ENCODE measurements at places on chromosomes 3 and 15.

DNA sequence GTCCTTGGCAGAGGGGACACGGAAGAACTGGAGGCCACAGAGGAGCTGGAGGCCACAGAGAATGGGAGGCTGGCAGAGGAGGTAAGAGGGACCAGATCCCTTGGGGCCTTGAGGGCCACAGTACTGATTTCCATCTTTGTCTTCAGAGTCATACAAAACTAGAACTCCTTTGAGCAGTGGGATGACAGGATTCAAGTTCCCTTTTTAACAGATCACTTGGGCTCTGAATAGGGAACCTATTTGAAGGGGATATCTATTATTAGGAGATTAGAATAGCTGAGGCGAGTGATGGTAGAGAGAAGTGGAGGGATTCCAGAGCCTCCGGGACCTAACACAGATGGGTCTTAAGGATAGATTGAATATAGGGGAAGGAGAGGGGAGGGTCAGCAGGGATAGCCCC lies 55.7 kb downstream of the OXNAD1 start:
- DNase-seq = no peak

GRCh38 chr3:194450341-194450740 lies 36.5 kb downstream of the ATP13A3 start:
- no peak for DNase-seq

- no peak for DNase-seq
Measured at GRCh38 chr3:31766669-31767068, 214.4 kb downstream of the OSBPL10 start.

DNA sequence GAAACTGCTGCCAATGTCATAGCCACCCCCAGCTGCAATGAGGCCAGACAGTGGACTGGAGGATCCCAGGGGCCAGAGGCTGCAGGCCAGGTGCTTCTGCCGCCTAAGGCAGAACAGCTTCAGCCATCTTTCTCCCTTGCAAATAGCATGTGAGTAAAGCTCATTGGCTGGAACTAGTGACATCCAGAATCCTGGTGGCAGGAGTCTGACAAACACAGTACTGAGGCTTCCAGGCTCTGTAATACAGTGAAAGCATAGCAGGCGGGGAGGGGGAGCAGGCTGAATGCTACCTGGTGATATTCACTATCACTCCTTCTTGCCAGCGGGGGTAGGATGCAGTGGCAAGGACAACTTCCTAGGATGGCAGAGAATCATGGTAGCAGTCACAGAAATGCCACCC lies 36.5 kb upstream of the TBC1D21 start:
- DNase-seq = no peak

- no peak for DNase-seq
Measured at GRCh38 chr3:151877269-151877668, 3.8 kb downstream of the SUCNR1 start.

- no peak for DNase-seq
Measured at GRCh38 chr3:195154793-195155535, 116.0 kb downstream of the XXYLT1 start.

- DNase-seq = no peak
Measured at GRCh38 chr15:72379856-72380430, 4.1 kb upstream of the HEXA start.

- no peak for DNase-seq
Measured at GRCh38 chr3:57133157-57133556, 32.0 kb downstream of the IL17RD start.

GRCh38 chr15:65309882-65310418 lies 5.5 kb downstream of the RNU5B-1 start:
- no peak for DNase-seq
